Stimulated activated CD4-positive, alpha-beta T cell treated with anti-CD3 and anti-CD28 coated beads, TNF-alpha, amount 100 ng/mL, for 24 hours (primary cell): ENCODE measurements at places on chromosomes 16 and 17.

DNA sequence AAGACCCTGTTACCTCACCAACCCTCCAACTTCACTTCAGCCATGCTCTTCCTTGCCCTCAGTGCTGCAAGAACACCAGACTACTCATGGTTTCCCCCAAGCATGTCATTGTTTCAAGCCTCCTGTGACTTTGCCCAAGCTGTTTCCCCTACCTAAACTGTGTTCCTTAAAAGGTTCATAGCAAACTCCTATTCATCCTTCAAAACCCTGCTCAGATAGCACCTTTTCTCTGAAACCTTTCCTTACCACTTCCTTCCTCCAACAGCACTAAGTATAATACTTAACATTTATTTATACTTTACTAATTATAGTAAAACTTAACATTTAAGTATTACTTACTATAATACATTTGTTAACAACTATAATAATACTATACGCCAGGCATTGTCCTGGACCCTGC is 136.2 kb downstream of the CCT6B start:
- no peak for DNase-seq

DNA sequence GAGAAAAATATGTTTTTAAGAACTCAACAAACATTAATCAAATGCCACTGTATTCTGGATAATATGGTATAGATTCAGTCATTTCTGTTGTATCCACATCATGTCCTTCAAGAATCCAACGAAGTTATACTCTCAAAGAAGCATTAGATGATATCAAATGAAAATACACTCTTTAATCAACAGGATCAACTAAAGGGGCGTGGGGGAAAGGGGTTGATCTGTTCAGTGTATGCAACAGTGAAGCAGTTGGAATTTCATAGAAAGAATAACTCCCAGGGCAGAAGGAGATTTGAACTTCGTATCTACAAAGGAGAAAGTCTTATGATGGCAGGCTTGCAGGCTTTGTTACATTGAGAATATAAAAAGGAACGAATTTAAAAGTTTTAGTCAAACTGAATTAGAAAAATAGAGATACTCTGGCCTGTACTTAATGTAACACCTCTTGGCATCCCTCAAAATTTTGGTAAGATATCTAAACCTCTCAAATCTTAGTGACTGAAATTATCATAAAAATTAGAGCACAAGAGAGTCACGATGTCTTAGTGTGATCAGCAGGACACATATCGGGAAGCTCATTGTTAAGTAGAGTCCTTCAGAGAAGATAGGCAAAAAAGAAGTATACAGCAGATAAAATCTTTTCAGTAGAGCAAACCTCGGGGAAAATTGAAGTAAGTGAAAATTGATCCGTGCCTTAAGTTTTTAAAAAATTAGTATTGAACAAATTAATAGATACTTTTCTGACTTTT is 431.4 kb downstream of the KCNJ18 start:
- DNase-seq = no peak

DNA sequence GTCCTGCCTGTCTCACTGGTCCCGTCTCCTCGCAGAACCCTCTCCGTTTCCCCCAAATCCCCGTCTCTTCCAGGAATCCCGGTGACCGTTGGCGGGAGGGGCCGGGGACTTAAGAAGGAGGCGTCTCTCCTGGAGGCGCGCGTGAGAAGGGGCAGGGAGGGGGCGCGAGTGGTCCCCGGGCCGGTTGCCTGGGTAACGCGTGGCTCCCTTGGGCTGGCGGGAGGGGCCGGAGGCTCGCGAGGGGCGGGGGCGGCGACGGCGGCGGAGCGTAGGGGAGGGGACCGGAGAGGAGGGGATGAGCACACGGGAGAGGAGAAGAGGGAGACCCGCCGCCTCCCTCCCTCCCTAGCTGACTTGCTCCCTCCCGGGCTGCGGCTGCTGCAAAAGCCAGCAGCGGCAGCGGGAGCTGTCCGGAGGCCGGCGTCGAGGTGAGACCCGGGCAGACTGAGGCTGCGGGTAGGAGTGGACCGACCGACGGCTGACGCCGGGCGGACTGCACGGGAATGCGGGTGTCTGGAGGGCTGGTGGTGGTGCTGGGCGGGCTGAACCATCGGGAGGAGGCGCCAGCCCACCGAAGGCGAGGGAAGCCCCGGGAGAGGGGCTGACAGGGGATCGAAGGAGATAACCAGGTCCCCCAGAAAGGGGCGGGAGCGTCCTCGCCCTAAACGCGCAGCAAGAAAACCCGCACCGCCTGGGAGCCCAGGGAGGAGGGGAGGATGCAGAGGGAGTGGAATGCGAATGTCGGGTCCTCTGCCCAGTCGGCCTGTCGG is at the start of gene PRRT2:
PRRT2 (plus strand) TSS at position 298 of the 770 bp plus-strand sequence. CDS start 862 bp downstream, outside the sequence.
- DNase-seq = no peak

DNA sequence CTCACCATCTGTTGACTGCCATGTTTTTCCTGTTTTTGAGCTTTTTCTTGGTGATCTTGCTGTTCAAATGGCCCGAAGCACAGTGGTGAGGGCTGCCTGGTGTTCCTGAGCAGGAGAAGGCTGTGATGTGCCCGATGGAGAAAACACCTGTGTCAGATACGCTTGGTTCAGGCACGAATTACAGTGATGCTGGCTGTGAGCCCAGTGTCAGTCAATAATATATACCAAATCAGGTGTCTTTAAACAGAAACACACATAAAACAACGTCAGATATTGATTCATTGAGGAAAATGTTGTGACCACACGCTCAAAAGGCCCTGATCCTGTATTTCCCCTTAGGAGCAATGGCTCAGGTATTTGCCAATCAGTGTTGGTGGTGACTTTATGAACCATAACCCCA is 111.7 kb downstream of the SDR42E1 start:
- DNase-seq = no peak

- no peak for DNase-seq
These were observed 20.1 kb upstream of the ACSF3 start for GRCh38 chr16:89073346-89074071.

- DNase-seq = no peak
These were observed 233.7 kb downstream of the ZFHX3 start for GRCh38 chr16:72814226-72814625.

DNA sequence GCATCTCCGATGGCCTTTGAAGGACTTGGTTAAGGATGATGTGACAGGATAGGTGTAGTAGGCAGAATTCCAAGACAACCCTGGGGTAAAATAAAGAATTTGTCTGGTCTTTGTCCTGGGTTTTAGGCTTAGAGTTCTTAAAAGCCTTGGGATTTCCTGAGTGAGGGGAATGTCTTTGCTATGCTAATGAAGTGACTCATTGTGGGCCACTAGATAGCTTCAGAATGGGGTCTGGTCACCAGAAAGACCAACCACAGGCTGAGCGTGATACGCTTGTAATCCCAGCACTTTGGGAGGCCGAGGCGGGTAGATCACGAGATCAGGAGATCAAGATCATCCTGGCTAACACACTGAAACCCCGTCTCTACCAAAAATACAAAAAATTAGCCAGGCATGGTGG is 182.8 kb upstream of the TOX3 start:
- DNase-seq = no peak

DNA sequence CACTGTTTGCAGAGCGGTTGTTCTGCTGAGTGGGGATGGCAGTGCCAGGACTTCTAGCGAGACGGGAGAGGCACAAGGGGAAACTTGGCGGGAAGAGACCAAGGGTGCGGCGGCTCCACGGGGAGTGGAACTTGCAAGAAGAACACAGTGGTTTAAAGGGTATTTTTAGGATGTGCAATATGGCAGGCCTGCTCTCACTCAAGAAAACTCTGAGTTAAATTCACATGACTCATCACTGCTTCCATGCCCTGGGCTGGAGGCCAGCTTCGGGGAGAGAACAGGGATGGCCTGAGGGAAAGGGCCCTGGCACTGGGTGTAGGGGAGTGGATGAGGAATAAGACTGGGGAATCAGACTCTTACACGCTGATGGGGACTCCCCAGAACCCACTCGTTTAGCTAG is 13.3 kb upstream of the CD300LD start:
- DNase-seq = no peak

- no peak for DNase-seq
These were observed 25.1 kb downstream of the ABR start for GRCh38 chr17:1154704-1155103.

DNA sequence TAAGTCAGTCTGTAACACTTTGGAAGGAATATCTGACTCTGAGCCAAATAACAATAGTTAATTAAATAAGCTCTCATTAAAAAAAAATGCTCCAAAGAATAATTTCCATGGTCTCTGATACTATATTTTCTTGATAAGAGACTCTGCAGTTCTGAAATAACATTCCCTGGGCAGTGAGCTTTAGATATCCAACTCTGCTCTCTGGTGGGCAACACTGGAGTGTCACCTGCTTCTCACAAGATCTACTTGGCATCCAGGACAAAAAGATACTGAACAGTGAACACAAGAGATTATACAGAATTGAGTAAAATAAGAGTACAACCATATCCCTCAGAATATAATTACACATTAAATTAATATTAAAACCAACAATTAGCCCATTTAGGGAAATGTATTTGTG is 13.7 kb downstream of the BLMH start:
- no peak for DNase-seq

- no peak for DNase-seq
These were observed 26.2 kb upstream of the ZNF652 start for GRCh38 chr17:49388290-49388640.

DNA sequence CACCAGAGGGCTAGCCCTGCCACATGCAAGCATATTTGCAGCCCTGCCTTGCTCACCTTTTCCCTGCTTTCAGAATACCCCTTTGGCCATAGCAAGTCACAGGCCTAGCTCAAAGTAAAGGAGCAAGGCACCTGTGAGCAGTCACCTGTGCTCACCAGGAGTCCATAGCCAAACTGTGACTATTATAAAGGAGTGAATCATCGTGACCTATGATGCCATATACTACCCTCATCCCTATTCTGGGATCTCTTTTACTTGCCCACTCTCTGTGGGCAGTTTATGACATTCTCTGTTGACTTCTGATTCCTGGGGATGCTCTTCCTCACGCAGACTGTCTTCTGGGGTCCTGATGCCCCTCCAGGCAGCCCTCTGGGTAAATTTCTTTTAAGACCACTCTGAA is 200.5 kb upstream of the NLRP1 start:
- DNase-seq = no peak

DNA sequence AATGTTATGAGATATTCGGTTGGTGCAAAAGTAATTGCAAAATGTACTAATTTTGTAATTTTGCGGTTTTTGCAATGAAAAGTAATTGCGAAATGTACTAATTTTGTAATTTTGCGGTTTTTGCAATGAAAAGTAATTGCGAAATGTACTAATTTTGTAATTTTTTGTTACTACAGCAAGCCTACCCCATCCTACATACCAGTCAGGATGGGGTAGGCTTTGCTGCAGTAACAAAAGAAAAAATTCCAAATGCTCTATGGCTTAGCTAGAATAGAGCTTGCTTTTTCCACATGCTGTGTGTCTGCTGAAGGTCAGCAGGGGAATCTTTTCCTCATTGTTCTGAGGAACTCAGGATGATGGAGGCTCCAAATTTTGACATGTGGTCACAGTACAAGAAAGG is 83.3 kb upstream of the GPRC5B start:
- no peak for DNase-seq

DNA sequence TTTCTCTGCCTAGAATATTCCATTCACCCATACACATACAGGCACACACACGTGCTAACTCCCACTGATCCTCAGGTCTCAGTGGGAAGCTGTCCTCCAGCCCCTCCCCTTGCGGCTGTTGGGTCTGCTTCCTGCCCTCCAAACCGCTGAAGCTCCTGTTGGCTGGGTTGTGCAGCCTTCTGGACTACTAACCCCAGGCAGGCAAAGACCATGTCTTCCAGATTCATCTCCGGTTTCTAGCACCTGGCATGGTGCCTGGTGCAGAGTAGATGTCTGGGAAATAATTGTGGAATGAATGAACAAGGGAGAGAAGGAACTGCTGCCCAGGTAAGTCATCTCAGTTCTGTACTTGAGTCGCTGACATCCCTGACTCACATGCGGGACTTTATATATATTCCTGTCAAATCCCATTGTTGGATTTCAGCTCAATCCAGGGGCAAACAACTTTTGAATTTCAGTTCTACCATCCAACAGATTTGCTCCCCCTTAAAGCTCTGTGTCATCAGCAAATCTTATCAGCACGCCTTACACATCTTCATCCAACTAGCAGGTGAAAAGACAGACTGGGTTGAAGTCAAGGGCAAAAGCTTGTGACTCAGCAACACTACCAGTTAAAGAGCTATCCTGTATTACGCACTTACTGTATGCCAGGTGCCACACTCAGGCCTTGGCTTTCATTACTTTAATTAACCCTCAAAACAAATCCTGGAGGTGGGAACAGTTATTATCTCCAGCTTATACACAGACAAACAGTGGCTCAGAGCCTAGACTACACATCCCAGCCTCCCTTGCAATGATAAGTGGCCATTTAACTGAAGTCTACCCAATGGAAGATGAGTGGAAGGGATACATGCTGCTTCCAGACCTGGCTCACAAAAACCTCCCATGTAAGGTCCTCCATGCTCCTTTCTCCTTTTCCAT is 51.1 kb downstream of the SRCIN1 start:
- no peak for DNase-seq

GRCh38 chr16:88086571-88087516 is 135.6 kb downstream of the BANP start:
- DNase-seq = no peak

DNA sequence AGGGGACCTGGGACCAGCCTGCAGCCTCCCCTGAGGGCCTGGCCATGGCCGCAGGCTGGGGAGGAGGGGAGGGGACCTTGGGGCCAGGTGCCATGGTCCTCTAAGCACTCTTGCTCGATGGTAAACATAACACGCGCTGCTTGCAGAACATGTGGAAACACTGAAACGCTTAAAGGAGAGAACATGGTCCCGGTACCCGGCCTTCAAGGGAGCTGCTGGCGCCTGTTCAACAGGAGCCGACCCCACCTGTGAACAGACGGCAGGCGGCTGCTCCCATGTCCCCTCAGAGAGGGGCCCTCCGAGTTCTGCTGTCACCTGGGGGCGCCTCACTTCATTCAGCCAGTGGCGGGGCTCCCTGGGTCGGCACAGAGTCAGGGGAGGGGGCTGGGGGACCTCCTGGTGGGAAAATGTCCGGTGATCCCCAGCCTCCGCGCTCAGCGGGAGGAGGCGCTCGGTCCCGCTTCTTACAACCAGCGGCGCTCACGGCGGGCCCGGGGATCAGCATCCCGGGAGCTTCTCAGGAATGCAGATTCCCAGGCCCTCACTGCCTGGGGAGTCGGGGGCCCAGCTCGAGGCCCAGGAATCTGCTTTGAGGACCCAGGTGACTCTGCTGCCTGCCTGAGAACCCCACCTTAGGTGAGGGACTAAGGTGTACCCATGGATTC is 854 bp upstream of the SSTR5 start:
- DNase-seq = no peak

- DNase-seq = no peak
These were observed 6.4 kb downstream of the ATP1B2 start for GRCh38 chr17:7656958-7657609.

- DNase-seq = no peak
These were observed 446.3 kb downstream of the SLC39A11 start for GRCh38 chr17:72646176-72646575.

- no peak for DNase-seq
These were observed 310.1 kb downstream of the C16orf95 start for GRCh38 chr16:87006789-87007745.
